ENCODE measurements at places on chromosomes 16 and 17. TPM values are rescaled to one million over a fixed set of nuclear protein-coding genes. Genes with fewer than 3 reads are reported as not detected.
A peak's percentile ranks its signal among the peaks of the same experiment; 100 is the strongest.

GRCh38 chr16:89583895-89584644 lies 8.5 kb downstream of the CPNE7 start:
- H3K36me3 ChIP-seq = peaks cover 6% of the 10 kb centered on the region
- no peaks in the 10 kb centered on the region for H3K4me1 ChIP-seq
- H3K27me3 ChIP-seq = no peaks in the 10 kb centered on the region
- H3K4me3 ChIP-seq = no peak overlapping the region
- no peak overlapping the region for H3K27ac ChIP-seq

DNA sequence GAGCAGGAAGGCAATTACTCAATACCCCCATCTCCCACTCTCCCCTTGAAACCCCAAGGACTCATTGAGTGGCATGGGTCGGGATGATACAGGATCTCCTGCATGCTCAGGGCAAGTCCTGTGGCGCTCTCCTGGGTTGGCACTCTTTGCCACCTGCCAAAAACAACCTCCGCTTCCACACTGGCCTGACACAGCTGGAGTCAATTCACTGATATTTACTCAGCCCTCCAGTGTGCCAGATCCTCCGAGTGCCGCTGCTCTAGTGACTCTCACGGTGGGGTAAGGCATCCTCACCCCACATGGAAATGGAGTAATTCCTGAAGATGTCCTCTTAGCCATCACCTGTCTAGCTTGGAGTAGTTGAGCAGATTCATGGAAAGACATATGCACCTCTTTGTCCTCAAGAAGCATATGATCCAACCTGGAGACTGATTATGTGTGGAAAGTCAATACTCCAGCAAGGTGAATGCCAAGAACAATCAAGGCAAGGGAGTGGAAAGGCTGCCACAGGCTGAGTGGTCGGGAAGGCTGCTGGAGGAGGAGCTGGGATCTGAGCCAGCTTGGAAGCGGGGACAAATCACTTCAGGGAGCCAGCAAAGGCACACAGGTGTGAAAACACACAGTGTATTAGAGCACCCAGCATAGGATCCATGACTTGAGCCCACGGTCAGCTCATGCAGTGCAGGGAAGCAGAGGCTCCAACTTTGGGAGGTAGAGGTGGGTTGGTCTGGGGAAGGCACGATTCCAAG lies 12.6 kb upstream of the GOSR2 start:
- DNase-seq = no peak
- peaks cover 2% of the 10 kb centered on the region for H3K27me3 ChIP-seq
- no peak overlapping the region for H3K4me3 ChIP-seq
- no peaks in the 10 kb centered on the region for H3K36me3 ChIP-seq
- H3K27ac ChIP-seq = no peak overlapping the region
- H3K4me1 ChIP-seq = peaks cover 3% of the 10 kb centered on the region

GRCh38 chr16:84144209-84144858 lies 643 bp downstream of the HSDL1 start:
- H3K27ac ChIP-seq = peak overlapping the region; percentile 86
- peak overlapping the region; percentile 94 for H3K4me3 ChIP-seq
- H3K36me3 ChIP-seq = peaks cover 3% of the 10 kb centered on the region
- H3K4me1 ChIP-seq = peaks cover 14% of the 10 kb centered on the region

DNA sequence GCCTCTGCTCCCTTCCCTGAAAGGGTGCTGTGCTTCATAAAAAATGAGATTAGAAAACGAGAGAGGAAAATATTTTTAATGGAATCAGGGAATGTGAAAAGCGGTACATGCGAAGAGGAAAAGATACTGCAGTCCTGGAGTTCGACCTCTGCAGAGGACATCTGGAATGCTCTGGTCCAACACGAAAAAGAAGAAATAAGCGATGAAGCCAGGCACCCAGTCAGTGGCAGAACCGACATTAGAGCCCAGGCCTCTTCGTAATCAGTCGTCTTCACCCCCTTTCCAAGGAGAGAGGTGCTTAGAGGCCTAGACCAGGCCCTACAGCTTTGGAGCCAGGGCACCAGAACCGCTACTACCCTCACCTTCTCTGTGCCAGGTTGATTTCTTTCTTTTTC lies 459 bp upstream of the MARCHF10 start:
- H3K4me1 ChIP-seq = no peaks in the 10 kb centered on the region
- H3K27ac ChIP-seq = no peak overlapping the region
- no peaks in the 10 kb centered on the region for H3K36me3 ChIP-seq
- H3K27me3 ChIP-seq = peaks cover 43% of the 10 kb centered on the region
- DNase-seq = no peak

The VWA3A gene
- 0.19 TPM for total RNA-seq

The TEPSIN gene
- 36.4 TPM for total RNA-seq

The LGALS9B gene
- not detected for total RNA-seq

The KRTAP4-4 gene
- total RNA-seq = not detected

The KCNJ18 gene
- not detected for total RNA-seq
